ENCODE measurements at places on chromosomes 12 and 14. TPM values are rescaled to one million over a fixed set of nuclear protein-coding genes. Genes with fewer than 3 reads are reported as not detected.

Gene CLEC14A
- total RNA-seq = 0.27 TPM

Gene FBRSL1
- 23.7 TPM for total RNA-seq

Gene IL31
- total RNA-seq = not detected

GRCh38 chr12:47085815-47086252 is 6.1 kb upstream of the AMIGO2 start:
- no peak for DNase-seq

DNA sequence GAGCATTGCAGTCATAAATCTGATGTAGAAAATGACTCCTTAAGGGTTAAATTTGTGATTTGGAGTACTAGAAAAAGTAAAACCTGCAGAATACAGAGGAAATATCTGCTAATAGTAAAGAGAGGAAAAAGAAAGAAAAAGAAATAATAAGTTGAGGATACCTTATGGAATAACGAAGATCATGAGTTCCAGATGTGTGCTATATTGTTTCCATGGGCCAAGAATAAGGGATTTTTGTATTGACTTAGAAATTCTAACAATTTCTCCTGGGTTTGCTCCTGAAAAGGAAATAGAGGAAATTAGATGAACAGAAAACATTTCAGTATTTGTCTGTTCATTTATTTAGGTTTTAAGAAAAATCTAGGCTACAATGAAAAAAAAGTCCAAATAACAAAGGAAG is 115.3 kb downstream of the ALG10B start:
- no peak for DNase-seq
